ENCODE measurements at places on chromosomes 12 and 14.

DNA sequence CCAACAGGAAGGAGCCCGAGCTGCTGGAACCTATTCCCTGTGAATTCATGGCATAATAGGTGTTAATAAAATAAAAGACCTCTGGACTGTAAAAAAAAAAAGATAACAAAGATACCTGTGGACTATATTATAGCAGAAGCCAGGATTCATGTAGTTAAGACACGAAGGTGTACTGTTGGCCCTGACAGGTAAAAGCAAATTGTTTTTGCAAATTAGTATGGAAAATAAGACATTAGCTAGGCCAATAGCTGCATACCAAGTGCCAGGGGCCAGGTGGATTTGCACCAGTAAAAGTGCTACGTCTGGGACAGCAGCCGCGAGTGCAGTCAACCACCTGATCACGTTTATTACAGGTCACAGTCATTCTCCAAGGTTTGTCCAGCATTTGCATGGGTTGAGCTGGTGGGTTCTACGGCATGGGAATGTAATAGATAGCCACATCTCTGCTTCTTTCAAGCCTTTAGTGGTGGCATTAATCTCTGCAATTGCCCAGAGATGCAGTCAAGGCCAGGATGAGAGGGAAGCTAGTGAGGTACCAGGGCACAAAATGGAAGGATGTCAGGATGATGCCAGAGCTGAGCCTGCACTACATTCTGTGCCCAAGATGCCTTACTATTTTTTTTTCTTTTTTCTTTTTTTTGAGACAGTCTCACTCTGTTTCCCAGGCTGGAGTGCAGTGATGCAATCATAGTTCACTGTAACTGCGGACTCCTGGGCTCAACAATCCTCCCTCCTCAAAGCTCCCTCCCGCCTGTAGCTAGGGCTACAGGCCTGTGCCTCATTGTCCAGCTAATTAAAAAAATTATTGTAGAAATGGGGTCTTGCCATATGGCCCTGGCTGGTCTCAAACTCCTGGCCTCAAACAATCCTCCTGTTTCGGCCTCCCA lies 26.3 kb downstream of the TNFAIP2 start:
- no peak for DNase-seq

DNA sequence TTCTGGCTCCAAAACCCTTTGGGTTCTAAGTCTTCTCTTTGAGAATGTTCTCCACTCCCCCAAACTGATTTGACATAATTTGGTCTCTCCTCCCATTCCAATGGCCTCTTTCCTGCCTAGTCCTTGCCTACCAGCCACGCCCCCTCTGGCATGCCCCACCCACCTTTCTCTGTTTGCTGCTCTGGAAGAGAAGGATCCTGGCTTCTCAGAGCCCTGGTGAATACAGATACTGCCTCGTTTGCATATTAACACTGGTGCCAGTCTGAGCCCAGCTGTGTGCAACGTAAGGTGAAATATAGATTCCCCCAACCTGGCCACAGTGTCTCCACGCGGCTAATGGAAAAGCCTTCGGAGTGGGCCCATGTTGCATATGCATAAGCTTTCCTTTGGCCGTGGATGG lies 79.7 kb downstream of the PAPOLA start:
- no peak for DNase-seq

DNA sequence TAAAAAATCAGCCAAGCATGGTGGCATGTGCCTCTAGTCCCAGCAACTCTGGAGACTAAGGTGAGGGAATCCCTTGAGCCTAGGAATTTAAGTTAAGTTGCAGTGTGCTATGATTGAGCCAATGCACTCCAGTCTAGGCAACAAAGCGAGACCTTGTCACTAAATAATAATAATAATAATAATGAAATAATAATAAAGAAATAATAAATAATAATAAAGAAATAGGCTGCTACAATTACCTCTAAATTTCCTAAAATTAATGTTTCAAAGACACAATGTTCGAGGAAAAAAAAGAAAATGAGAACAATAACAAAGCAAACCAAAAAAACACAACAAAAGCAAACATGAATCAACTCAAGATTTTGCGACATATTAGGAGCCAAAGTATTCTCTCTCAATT lies 29.7 kb downstream of the RALGAPA1 start:
- DNase-seq = no peak

GRCh38 chr14:73723797-73724661 lies 9.8 kb upstream of the PNMA1 start:
- peak; percentile 97 for DNase-seq

DNA sequence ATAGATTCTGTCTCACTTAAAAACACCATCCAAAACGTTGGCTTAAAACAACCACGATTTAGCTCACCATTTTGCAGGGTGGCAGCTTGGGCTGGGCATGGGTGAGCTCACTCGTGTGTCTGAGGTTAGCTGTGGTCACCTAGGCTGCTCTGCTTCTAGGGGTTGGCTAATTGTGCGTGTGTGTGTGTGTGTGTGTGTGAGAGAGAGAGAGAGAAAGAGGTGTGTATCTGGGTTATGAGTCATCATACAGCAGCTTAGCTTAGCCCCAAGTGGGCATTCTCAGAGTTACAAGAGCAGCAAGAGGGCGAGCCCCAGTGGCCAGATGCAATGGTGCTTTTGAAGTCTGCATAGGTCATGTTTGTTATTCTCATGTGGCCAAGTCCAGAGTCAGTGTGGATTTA lies 6.0 kb downstream of the FBXW8 start:
- no peak for DNase-seq

DNA sequence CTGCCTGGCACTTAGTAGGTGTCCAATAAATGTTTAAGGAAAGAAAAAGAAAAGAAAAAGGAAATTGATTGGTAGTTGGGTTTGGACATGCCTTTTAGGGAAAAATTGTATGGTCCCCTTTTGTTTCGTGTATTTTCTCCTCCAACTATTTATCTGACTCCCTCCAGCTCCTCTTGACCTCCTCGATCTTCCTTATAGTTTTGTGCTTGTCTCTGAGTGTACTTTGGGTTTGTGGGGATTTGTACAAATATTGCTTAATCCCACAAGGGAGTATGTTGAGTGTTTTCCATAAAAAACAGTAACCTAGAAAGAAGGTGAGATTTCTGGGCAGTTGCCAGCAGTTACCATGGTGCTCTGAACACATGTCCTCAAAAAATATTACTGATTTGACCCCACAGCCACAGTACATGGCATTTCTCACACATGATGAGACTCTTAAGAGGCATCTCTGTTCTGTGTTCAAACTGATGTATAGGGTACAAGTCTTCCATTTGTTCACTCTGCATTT lies 15.7 kb downstream of the PLEKHG7 start:
- no peak for DNase-seq

- DNase-seq = no peak
These were observed 3.1 kb downstream of the SLC25A29 start for GRCh38 chr14:100303179-100303578.

GRCh38 chr12:92899386-92900001 lies 29.6 kb downstream of the EEA1 start:
- DNase-seq = peak; percentile 88

DNA sequence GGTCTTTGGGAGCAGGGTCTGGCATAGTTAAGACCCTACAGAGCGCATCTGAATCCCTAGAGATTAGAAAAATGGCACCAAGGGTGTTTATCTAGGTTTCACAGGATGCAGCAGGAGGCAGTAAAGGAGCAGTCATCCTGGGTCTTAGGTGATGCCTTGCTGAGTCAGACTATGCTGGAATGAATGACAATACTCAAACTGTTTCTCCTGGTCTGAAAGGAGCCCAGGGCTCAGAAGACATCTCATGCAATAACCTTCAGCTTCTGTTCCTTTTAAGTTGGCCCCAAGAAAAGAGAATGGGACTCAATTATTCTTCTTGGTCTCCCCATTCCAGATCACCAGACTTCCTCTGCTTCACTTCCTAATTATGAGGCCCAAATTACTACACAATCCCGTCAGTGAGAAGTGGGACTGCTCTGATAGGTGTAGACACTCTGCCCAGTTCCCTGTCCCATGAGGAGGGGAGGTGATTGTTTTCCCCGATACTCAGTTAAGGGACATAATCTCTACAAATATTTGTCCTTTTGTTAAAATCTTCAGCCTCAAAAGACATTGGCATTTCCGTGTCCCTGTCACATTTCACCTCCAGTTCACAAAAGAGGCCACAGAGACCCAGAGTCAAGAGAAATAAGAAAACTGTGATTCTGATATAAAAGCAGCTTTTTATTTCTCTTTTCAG lies 14.8 kb upstream of the APOF start:
- DNase-seq = no peak

GRCh38 chr12:13981990-13982389 lies 588 bp upstream of the GRIN2B start:
- DNase-seq = no peak

GRCh38 chr12:79685068-79685467 lies 5.7 kb downstream of the PAWR start:
- DNase-seq = no peak

DNA sequence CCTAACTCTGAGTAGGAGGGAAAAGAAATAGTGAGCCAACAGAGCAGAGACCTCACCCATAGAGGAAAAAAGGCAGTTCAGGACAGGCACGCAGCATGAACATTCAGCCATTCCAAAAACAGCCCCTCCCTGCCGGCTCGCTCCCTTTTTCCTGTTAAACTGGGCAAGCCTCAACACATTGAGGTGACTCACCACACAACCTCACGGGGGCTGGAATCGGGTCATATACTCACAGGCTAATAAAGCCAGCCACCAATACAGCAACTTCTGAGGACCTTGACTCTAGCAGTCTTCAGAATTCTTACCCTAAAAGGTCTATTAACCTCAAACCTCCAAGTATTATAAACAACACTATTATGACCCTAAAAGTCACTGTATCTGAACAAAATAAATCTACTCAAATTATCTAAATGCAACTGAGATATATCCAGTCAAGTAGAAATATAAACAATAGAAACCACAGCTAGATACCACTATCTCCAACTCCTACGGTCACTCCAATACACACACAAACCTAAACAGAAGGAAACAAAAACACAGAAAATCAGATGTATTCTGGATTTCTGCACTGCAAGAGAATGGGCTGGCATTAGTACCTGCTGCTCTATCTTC lies 6.3 kb downstream of the YBX3 start:
- no peak for DNase-seq

DNA sequence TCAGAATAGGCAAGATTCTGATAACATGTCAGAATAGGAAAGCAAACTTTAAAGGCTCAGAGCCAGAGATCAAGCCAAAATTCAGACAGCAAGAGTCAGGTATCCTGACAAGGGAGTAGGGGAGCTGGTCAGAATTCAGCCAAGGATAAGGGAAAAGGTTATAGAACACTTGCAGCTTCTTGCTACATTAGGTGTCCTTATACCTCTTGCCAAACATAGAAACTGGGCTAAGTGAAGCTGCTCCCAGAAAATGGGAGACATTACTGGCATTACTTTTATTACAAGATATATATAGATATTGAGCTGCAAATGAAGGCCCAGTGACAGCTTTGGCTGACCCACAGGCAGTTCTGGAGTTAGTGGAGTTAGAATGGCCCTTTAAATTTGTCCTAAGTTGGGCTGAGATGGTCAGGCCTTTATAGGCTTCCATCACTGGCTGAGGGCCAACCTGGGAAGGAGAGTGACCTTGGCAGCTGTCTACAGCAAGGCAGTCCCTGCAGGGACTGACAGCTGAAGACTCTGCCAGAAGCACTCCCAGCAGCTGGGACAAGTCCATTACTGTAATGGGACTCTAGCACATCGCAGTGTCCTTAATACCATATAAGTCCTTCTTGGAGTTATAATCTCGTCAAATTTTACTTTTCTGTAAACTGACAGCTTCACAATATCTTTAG lies 83.0 kb downstream of the LRRC9 start:
- DNase-seq = no peak

GRCh38 chr12:123141615-123142517 lies 9.0 kb downstream of the PITPNM2 start:
- no peak for DNase-seq

DNA sequence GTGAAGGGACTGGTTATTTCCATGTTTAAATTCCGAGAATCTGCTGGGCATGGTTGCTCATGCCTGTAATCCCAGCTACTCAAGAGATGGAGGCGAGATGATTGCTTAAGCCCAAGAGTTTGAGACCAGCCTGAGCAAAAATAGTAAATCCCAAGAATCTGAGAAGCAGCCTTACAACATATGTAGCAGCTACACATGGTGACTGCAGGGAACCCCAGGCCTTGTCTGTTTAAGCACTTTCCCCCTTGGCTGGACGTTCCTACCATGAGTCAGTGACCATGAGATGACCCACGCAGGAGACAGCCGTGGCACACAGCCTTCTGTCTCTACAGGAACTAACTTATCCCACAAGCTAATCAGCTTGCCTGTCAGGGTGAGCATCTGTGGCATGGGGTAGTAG lies 5.5 kb upstream of the SLC24A4 start:
- DNase-seq = no peak

DNA sequence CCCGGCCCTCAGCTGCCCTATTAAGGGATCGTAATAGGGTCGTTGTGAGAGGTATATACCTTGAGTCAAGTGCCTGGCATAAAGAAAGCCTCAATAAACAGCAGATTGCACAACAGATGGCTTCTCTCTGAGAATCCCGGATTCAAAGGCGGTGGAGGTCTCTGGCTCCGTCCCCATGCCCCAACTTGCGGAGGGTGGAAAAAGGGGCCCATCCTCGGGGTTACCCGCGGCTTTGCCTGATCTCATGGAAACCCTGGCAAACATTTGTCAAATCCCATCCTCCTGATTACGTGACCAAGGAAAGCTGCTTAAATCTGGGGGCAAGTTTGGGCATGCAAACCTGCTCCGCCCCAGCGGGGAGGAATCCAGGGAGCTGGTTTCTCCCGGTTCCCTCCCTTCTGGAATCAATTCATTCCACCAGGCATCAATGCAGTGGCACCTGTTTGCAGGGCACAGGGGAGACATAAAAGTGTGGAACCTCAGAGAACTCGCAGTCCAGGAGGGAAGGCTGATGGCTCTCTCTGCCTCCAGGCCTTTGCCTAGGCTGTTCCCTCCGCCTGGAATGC lies 12.3 kb downstream of the TRPV4 start:
- DNase-seq = no peak

DNA sequence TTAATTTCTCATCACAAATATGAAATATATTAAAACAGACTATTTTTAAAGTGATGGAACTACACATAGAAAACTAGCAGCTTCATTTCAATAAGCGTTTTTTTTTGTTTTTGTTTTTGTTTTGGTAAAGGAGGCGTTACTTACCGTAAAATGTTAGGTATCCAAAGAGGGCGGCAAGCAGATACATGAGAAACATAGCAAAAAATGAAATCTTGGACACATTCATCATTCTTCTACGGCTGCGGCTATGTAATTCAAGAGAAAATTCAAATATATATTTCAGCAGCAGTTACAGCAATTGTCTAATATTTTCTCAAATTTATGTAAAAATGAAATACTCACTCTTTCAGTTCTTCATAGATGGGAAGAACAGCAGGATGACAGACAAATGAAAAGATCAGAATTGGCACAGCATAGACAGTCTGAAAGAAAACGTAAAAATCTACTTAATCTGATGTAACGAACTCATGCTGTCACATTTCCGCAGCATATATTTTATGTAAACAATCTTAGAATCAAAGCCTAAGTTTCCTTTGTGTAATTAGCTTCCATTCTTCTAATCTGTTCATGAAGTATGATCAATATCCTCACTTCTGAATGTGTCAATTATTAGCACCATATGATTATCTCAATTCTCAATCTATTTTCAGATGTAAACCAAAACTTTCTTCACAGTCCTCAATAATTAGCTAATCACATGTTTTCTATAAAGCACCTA lies 8.8 kb downstream of the SLC38A2 start:
- no peak for DNase-seq

GRCh38 chr12:67651132-67651695 lies 2.7 kb downstream of the DYRK2 start:
- no peak for DNase-seq

GRCh38 chr12:115336506-115336905 lies 652.5 kb upstream of the TBX3 start:
- no peak for DNase-seq
